CD4-positive, alpha-beta T cell treated with Interleukin-17A for 1 hour (primary cell): ENCODE measurements at places on chromosomes 11 and 22.

GRCh38 chr11:17400048-17400775, 11.8 kb upstream of the KCNJ11 start:
- DNase-seq: no peak

DNA sequence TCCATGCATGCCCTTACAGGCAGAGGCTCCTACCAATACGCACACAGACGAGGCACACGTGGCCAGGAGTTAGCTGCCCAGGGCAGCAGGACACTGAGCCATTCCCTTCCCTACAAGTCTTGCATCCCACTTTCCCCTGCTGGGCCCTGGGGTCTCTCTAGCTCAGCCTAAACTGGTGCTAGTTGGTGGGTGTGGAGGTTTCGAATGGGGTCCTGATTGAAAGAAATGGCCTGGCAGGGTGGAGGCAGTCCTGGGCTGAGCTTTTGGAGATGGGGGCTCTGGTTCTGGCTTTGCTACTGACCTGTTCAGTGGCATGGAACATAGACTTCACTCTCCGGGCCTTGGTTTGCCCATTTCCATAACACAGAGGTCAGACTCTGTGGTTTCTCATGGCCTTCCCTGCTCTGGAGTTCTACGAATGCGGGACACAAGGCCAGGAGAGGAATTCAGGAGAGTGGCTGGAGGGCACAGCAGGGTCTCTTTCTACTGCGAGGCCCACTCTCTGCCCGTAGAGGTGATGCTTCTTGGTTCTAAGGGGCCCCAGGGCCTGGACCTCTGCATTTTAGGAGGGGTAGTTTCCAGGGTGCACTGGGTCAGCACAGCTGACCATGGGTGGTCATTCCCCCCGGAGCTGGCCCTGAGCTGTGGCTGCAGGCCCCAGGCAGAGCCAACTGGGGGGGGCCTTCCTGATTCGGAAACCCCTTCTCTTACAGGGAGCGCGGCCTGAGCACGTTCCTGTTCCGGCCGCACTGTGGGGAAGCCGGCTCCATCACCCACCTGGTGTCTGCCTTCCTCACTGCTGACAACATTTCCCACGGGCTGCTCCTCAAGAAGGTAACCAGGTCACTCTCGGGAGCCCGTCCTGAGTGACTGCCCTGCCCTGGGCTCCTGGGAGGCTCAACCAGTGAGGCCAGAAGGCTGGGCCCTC, 40.0 kb downstream of the RNF141 start:
- DNase-seq: no peak

DNA sequence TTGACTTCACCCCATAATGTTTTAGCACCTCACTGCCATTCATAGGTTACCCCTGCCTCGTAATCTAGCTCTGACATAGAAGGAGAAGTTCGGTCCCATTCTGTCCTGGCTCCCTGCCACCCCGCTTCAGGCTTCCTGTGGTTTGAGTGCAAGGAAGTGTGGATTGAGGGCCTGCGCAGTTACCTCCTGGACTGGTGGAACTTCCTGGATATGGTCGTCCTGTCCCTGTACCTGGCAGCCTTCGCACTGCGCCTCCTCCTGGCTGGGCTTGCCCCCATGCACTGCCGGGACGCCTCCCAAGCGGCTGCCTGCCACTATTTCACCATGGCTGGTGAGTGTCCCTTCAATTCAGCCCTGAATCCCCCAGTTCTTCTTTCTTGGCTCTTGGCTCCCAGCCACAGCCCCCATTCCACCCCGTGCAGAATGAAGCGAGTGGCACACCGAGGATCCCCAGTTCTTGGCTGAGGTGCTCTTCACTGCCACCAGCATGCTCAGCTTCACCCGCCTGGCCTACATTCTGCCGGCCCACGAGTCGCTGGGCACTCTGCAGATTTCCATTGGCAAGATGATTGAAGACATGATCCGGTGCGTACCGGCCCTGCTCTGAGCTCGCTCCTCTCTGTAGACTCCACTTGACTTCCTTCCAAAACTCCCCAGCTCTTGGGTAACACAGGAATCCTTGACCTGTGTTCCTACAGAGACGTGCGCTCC, 15.4 kb downstream of the ART5 start:
- peak; percentile 11 for DNase-seq

DNA sequence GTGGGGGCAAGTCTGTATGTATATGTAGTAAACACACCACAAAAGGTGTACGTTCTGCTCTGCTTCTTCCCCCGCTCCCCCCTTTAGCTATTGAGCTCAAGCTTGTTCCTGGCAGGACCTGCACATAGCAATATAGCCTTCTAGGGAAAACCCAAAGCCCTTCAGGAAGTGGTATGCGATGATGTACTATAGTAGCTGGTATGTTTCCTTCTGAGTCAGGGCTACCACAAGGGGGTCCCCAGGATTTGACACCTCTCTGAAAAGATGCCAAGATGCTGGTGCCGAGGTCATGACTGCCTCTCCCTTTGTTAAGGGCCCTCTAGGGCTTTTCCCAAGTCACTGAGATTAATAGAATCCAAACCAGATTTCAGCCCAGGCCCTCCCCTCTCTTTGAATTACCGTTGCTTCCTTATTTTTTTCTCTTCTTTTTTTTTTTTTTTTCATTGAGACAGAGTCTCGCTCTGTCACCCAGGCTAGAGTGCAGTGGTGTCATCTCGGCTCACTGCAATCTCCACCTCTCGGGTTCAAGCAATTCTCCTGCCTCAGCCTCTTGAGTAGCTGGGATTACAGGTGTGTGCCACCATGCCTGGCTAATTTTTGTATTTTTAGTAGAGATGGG, 268.4 kb downstream of the ETS1 start:
- DNase-seq: peak; percentile 91

DNA sequence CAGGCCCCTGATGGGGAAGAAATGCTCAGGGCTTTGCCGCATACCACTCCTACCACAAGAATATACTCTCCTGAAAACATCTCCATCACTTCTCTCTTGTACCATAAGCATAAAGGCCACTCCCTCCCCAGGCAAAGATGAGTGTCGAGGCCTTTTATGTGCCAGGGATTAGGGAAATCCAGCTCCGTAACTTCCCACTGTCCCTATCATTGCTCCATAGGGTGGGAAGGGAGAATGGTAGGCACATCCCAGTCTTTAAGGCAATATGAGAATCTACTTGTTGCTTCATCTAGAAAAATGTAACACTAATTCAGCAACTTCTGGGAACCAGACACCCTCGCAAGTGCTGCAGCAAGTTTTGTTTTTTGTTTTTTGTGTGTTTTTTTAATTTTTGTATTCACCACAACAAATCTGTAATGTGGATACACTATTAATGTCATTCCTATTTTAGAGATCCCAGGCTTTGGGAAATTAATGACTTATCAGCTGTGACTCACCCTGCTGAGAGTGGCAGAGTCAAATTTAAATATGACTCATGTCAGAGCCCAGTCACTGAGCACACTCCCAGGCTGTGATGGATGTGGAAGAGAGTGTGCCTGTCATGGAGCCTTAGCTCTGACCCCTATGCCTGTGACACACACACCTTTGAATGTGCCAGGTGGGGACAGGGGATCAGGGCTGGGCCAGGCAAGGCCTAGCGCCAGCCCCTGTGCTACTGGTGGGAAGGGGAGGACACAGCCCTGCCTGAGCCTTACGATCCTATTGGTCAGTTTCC, 23.4 kb downstream of the PANX1 start:
- DNase-seq: no peak

- no peak for DNase-seq
These were observed 42.5 kb downstream of the CLPB start for GRCh38 chr11:72391638-72392423.

GRCh38 chr22:29096736-29097669, 24.2 kb downstream of the KREMEN1 start:
- DNase-seq: no peak

GRCh38 chr11:119342023-119342300, 1.3 kb upstream of the C1QTNF5 start:
- no peak for DNase-seq

GRCh38 chr11:131253142-131253655, 117.2 kb upstream of the NTM start:
- DNase-seq: no peak

DNA sequence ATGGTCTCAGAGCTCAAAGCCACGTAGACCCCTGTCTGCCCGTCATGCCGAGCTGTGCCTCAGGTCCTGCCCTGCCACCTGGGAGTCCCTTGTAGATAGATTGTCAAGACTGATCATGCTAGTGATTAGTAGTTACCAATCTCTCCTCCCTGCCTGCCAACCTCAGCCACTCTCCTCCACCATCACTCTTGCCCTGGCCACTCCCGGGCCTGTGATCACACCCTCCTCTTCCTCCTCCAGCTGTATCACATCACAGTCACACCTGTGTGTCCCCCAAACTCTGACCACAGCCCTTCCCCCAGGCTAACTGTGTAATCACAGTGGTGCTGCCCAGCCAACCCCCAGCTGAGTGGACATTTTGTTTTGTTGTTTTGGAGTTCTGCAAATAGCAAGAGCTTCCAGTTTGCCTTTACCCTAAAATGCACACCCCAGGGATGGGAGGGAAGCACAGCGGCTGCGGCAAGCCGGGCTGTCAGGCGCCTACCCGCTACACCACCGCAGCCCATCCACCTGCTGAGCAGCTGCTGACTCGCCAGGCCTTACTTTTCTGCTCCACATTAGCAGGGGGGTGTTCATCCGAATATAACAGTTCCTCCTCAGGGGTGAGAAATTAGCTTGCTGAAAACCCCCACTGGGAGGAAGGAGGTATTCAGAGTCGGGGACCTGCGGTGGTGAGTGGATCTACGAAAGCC, 45.8 kb downstream of the LRFN4 start:
- DNase-seq: no peak

GRCh38 chr22:47100646-47101200, 338.3 kb downstream of the TBC1D22A start:
- DNase-seq: no peak

- no peak for DNase-seq
These were observed 67.7 kb downstream of the TBC1D22A start for GRCh38 chr22:46829941-46830715.

GRCh38 chr11:80898910-80899309, 1458.1 kb upstream of the TENM4 start:
- DNase-seq: no peak

DNA sequence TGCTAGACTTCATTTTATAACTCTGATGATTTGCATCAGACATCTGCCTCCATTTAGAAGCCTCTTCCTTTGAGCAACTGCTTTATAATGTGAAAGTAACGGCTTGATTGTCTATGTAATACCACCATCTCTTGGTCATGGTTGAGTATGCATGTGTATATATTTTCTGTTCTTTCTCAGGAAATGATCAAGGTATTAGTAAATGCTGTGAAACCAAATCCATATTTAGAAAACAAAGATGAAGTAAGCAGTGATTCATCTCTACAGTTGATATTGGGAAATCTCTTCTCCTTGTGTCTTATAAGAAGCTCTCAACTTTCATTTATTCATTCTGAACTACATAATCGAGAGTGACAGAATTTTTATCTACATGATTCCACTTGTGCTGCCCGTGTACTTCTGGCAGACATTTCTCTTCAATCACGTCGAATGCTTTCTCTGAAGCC, 104.6 kb upstream of the ANO3 start:
- no peak for DNase-seq

DNA sequence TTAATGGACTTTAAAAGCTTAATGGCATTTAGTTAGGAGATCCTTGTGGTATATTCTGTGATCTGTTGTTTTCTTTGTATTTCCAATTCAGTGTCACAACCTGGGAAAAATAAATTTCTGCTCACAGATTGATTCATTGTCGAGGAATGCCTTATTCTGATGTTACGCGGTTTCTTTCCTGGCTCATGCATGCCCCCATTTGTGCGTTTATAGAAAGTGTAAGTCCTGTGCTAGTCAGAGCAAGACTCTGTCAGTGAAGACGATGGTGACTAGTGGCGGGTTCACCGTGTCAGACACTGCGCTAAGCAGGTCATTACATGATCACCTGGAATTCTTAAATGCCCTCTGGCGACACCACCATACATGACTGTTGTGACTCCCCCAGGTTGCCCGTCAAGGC, 169.4 kb downstream of the TBC1D22A start:
- no peak for DNase-seq

GRCh38 chr11:64553554-64554201, 37.3 kb upstream of the SLC22A12 start:
- DNase-seq: peak; percentile 55

- DNase-seq: no peak
These were observed 408 bp downstream of the PPP2R5B start for GRCh38 chr11:64924910-64925284.

GRCh38 chr11:123517559-123518364, 87.7 kb downstream of the GRAMD1B start:
- DNase-seq: peak; percentile 6

GRCh38 chr22:39170825-39171622, 18.5 kb upstream of the CBX7 start:
- DNase-seq: peak; percentile 87

- no peak for DNase-seq
These were observed 102.2 kb downstream of the MICAL3 start for GRCh38 chr22:17921871-17922821.

DNA sequence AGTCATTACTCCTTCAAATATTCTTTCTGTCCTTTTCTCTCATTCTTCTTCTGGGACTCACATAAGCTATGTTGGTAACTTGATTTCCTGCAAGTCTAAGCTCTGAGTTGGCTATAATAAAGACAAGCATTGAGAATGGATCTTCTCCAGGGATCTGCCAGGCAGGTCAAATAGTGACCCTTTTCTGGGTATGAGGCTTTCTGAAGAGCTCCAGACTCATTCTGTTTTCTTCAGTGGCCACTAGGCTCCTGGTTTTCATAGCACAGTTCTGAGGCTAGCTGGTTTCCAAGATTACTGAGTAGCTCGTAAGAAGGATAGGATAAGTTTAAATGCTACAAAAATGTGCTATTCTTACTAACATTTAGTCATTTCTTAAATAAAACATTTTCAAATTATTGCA, 38.3 kb downstream of the TMPRSS5 start:
- no peak for DNase-seq

DNA sequence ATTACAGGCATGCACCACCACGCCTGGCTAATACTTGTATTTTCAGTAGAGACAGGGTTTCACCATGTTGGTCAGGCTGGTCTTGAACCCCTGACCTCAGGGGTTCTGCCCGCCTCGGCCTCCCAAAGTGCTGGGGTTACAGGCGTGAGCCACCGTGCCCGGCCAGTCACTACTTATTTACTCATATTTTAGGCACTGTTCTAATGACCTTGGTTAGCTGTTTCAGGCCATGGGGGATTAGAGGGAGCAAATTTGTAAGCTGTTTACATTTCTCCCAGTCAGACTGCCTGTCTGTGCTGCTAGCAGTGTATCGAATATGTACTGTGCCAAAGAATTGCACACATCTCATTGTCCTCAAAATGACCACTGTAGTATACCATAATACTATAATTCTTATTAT, 32.7 kb upstream of the PACSIN2 start:
- no peak for DNase-seq

DNA sequence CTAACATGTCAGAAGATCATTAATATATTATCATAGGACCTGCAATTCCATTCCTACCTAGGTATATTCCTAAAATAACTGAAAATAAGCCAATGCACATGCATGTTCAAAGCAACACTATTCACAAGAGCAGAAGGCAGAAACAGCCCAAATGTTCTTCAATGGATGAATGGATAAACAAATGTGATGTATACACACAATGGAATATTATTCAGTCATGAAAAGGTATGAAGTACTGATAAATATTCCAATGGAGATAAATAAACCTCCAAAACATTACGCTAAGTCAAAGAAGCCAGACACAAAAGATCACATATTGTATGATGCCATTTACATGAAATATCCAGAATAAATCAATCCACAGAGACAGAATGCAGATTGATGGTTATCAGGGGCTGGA, 16.8 kb downstream of the AMBRA1 start:
- no peak for DNase-seq
